ENCODE measurements at places on chromosomes 5 and 9.

DNA sequence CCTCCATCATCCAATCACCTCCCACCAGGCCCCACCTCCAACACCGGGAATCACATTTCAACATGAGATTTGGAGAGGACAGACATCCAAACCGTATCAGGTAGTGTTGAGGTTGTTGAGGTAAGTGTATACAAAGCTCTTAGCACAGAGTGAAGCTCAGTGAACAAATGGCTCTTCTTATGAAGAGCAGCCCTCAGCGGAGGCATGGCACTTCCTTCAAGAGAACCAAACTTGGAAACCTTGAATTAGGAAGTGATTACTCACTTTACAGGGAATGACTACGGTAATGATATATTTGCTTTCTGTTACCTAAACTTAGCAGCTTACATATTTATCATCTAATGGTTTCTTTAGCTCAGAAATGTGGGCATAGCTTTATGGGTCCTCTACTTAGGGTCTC lies 92.8 kb downstream of the IQGAP2 start:
- no peak for DNase-seq

DNA sequence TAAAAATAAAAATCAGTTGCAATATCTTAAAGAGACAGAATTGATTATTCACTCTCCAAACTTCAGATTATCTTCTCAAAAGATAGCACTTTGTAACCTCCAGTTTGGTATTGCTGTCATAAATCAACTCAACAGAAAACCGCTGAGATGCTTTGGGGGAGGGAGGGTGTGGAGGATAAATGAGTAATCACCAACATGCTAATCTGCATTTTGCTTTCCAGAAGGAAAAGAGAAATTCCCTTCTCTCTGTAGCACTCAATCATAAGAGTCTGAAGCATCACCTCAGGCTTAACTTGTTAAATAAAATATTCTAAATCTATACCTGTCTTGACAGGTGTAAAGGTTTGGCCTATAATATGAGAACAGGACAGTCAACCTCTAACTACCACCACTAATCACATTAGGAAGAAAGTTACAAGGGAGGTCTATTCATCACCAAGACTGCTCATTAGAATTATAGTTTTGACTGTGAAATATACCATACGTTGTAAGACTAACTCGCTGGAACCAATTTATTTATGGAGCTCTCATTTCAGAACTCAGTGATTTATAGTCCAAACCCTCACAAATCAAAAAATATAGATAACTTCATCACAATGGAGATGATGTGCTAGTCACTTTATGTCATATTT lies 89.0 kb downstream of the PIK3R1 start:
- no peak for DNase-seq

- no peak for DNase-seq
Measured at GRCh38 chr5:26024774-26025173, 1013.6 kb downstream of the CDH9 start.

GRCh38 chr9:84775056-84775643 lies 105.6 kb downstream of the NTRK2 start:
- DNase-seq: no peak

DNA sequence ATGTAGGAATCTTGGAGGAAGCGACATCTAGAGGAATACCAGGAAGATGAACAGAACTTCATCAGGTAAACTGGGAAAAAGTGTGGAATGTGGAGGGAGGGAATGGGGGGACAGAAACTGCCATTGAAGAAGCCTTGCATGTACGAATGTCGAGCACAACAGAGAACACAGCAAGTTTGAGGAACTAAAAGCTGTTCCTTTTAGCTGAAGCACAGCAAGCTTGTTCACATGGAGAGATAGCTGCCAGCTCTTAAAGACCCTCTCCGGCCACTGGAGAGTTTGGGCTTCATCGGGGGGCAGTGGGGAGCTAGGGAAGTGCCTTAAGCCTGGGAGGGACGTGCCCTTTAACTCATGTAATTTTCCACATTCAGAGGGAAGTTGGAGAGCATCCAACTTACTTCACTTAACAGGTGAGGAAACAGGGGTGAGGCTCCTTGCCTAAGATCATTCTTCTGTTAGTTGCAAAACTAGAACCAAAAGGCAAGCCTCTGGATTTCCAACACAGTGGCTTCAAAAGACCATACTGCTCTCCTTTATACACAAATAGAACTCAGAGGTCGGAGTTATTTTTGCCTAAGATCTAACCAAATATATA lies 2.3 kb upstream of the CYFIP2 start:
- DNase-seq: no peak

DNA sequence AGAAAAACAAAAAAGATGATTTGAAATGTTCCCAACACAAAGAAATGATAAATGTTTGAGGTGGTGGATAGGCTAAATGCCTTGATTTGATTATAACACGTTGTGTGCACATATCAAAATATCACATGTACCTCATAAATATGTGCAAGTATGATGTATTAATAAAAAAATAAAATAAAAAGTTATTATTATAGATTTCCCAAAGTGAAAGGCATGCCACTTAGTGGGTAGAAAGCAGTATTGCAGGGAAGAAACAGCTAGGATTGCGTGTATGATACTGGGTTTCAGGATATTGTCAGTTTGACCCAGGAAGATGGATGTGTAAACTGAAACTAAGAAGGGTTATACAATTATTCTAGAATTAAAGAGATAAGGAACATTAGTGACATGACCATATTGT lies 3.6 kb upstream of the TMEM38B start:
- DNase-seq: no peak

DNA sequence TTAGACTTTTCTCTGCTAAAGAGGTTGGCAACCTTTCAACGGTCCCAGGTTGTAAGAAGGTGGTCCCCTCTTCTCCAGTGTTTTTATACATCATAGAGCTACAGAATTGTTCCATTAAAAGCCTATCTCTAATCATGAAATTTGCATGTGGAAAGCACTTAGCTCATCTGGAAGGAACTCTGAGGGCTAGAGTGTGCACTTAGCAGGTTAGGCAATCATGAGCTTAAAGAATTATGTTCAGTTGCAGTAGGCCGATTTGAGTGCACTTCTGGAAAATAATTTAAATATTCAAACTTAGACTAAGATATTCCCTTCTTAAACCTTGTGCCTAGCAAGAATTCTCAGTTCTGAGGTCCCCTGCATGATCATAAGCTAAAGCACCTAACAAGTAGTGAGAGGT lies 468.7 kb downstream of the SPATA31D1 start:
- DNase-seq: no peak

GRCh38 chr9:27089706-27090105 lies 19.3 kb upstream of the TEK start:
- DNase-seq: no peak

DNA sequence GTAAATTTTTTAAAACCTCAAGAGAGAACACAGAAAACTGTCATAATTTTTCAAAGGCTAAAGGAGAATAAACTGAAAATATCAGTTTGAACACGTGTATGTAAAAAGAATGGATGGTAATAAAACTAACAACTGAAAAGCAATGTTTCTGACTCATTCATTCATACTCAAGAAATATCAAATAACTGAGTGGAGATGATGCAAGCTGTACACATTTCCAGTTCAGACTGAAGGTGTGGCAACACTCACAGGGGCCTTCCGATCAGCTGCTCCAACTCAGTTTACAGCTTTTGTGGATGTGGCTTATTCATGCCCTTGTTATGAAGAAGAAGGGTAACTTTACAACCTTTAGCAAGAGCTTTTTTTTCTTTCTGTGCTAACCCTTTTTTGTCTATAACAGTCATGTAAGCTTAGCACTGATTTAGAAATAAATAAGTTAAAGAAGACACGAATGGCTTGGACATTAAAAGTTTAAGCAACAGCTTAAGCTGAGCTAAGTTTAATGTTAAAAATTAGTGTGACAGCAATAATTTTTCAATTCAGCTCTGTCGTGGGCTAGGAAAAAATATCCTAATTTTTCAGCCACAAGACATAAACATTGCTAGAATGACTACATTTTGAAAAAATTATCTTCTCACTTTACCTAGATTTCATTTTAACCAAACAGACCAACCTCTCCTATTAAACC lies 453.5 kb downstream of the RAB3C start:
- DNase-seq: no peak

DNA sequence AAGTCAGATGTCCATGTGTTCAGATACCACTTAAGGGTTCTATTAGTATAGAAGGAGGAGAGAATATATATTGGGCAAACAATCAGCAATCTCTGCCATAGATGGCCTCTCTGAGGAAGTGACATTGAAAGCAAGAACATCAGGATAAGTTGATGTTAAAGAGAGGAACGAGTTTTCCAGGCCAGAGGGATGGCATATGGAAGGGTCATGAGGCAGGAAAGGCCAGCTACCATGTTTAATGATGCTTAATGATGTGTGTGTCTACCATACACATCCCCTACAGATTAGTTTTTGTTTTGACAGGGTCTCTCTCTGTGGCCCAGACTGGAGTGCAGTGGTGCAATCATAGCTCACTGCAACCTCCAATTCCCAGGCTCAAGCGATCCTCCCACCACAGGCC lies 63.0 kb downstream of the PTTG1 start:
- DNase-seq: no peak

- no peak for DNase-seq
Measured at GRCh38 chr9:4371108-4371507, 71.2 kb upstream of the GLIS3 start.

GRCh38 chr5:38612851-38613250 lies 56.4 kb upstream of the LIFR start:
- DNase-seq: no peak

- DNase-seq: no peak
Measured at GRCh38 chr5:109803854-109804253, 114.1 kb downstream of the MAN2A1 start.

GRCh38 chr5:124878583-124879342 lies 132.3 kb upstream of the ZNF608 start:
- no peak for DNase-seq

- DNase-seq: no peak
Measured at GRCh38 chr9:136462664-136463063, 20.2 kb downstream of the SEC16A start.

GRCh38 chr5:58227858-58228257 lies 232.0 kb downstream of the PLK2 start:
- DNase-seq: no peak

DNA sequence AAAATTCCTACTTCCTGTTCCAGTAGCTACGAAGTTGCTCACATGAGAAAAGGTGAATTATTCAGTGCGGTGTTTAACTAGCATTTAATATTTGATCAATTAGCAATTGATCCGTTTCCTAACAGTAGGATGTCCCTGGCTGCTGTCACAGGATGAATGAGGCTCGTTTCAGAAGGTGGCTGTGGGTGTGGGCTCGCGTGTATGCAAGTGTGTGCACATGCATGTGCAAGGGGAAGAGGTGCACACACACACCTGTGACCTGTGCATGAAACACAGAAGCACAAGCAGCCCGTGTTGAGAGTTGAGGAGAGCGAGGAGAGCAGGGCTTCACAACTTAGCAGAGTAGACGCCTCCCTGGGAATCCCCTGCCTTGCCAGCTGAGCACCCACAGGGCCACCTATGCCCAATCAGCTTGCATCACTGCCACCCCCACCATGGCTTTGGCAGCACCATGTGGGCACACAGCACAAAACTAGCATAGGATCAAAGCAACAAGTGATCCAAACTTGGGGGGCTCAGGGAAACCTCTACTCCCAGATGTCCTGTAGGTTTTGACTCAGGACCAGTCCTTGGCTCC lies 107.2 kb downstream of the C5orf15 start:
- no peak for DNase-seq

DNA sequence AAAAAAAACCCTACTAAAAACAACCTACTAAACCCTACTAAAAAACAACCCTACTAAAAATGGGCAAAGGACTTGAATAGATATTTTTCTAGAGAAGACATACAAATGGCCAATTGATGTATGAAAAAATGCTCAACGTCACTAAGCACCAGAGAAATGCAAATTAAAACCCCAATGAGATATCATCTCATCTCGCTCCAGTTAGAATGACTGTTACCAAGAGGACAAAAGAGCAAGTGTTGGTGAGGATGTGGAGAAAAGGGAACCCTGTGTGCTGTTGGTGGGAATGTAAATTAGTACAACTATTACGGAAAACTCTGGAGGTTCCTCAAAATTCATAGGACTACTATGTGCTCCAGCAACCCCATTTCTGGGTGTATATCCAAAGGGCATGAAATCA lies 10.8 kb downstream of the SDHA start:
- DNase-seq: no peak

GRCh38 chr5:143176048-143176447 lies 227.4 kb downstream of the NR3C1 start:
- no peak for DNase-seq

GRCh38 chr5:142117579-142118151 lies 9.1 kb downstream of the NDFIP1 start:
- DNase-seq: no peak

GRCh38 chr5:76450054-76450453 lies 47.0 kb downstream of the IQGAP2 start:
- no peak for DNase-seq

GRCh38 chr5:156271569-156271968 lies 55.4 kb upstream of the SGCD start:
- no peak for DNase-seq

- no peak for DNase-seq
Measured at GRCh38 chr5:131610198-131611063, 24.6 kb downstream of the RAPGEF6 start.

GRCh38 chr5:132388244-132389050 lies 18.9 kb downstream of the SLC22A5 start:
- no peak for DNase-seq

DNA sequence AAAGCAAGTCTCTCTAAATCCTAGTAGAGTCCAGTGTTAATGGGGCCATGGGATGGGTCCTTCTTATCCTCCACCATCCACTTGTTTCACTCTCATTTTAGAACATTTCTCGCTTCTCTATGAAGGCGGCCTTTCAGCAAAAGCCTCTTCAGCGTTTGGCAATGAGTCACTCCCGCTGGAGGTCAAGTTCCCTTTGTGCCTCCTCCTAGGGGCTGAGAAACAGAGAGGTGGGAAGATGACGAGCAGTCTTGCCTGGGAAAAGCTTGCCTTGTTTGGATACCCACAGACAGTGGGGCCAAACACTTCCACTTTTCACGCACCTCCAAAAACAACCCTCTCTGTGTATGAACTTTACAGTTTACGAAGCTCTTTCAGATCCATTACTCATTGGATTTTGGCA lies 168.8 kb downstream of the GABBR2 start:
- no peak for DNase-seq

- DNase-seq: no peak
Measured at GRCh38 chr5:78720997-78721396, 72.4 kb upstream of the LHFPL2 start.

GRCh38 chr5:174734571-174735497 lies 10.5 kb downstream of the MSX2 start:
- no peak for DNase-seq

DNA sequence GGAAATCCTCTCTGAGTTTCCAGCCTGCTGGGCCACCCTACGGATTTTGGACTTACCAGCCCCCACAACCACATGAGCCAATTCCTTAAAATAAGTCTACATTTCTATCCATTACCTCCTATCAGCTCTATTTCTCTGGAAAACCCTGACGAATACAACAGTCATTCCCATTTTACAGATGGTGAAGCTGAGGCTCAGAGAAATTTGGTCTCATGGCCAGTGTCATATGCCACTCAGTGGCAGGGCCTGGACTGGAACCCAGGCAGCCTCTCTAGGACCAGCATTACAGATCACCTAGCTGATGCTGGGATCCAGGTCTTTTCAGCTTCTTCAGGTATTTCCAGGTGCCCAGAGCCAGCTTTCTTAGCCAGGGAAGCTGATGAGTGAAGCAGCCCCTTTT lies 45.0 kb upstream of the SH3PXD2B start:
- DNase-seq: no peak

GRCh38 chr9:108282872-108283271 lies 572.9 kb downstream of the ACTL7B start:
- DNase-seq: no peak

- DNase-seq: no peak
Measured at GRCh38 chr5:163908253-163908652, 402.8 kb downstream of the MAT2B start.

All from stimulated activated CD4-positive, alpha-beta T cell treated with anti-CD3 and anti-CD28 coated beads, Interleukin-2, amount 100 ng/mL, for 48 hours (primary cell).